C1 segment of cervical spinal cord (tissue), 14 donors: ENCODE measurements at places on chromosomes 12 and 14.

GRCh38 chr14:89202413-89203190 is 214.4 kb downstream of the FOXN3 start:
- no peak for DNase-seq

GRCh38 chr12:55806982-55807381 is 10.5 kb downstream of the SARNP start:
- no peak for DNase-seq

- DNase-seq = no peak
These were observed 622.3 kb downstream of the C12orf50 start for GRCh38 chr12:87406926-87407325.

GRCh38 chr14:58662759-58663158 is 25.0 kb downstream of the DACT1 start:
- no peak for DNase-seq

GRCh38 chr12:57576613-57577160 is 14.3 kb upstream of the PIP4K2C start:
- no peak for DNase-seq

- DNase-seq = no peak
These were observed 316.0 kb downstream of the RAD51B start for GRCh38 chr14:68135566-68135965.

- no peak for DNase-seq
These were observed 74.7 kb downstream of the NIN start for GRCh38 chr14:50756300-50756699.

GRCh38 chr14:39069923-39070322 is 33.1 kb downstream of the SEC23A start:
- no peak for DNase-seq

DNA sequence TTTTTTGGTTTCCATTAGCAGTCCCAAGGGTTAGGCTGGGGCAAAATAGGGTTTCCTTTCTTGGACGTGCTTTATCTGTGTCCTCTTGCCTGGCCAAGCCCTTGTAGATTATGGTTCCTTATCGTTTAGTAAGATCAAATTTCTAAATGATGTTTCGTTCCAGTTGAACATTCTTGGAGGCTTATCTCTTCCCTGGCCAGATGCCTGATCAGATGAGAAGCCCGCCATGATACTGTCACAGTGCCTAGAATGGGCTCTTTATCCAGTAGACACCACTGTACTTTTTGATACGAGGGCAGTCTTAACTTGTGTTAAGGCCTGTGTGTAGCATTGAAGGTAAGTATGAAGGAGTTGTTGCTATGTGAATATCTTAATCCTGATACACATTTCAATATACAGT is 76.1 kb upstream of the TMEM263 start:
- DNase-seq = no peak

GRCh38 chr12:117161460-117162166 is 28.7 kb downstream of the FBXO21 start:
- no peak for DNase-seq

GRCh38 chr14:35346738-35347322 is 54.6 kb downstream of the PSMA6 start:
- no peak for DNase-seq

DNA sequence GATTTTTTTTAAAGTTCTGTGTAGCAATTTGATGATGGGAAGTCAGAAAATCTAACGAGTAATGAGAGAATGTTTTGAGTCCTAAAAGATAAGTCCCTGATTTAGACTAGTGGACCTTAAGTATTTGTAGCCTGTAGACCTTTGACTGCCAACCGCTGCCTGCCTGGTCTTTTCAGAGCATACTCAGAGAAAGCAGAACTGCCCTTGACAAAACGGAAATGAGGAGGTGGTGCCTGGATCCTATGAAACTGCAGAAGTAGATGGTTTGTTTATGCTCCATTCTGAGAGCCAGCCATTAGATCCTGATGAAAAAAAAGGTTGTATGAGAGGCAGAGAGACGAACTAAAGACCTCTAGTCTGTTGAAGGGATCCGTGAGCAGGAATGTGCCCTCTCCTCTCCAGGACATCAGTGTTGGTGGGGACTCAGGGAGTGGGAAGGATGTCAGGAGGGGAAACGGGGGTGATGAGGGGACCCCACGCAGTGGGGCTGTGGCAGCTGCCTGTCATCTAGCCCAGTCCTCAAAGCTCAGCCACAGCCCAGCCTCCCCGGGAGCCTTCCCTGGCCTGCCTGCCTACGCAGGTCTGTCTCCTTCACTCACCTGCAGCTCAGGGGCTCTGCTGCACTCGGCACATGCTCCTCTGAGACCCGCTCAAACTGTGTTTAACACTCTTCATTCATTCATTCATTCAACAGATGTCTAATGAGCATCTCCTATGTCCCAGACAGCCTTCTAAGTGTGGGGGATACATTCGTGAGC is 447.5 kb downstream of the AACS start:
- DNase-seq = no peak

DNA sequence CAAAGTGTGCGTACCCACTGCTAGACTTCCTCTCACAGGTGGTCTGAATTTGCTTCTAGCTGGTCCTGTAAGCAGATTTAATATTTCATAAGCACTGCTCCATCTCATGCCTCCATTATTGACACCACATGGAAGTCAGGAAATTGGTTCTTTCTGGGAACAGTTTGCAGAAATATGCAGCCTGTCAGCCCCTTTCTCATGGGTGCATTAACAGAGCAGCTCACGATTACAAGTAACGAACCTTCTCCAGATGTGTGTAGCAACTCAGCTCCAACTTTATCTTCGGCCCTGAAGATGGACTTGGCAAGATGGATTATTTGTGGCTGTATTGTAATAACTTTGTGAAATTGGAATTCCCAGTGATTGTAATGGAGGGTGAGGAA is 214.5 kb upstream of the DDHD1 start:
- DNase-seq = no peak

- DNase-seq = no peak
These were observed 5.9 kb downstream of the NXPH4 start for GRCh38 chr12:57222286-57223190.

DNA sequence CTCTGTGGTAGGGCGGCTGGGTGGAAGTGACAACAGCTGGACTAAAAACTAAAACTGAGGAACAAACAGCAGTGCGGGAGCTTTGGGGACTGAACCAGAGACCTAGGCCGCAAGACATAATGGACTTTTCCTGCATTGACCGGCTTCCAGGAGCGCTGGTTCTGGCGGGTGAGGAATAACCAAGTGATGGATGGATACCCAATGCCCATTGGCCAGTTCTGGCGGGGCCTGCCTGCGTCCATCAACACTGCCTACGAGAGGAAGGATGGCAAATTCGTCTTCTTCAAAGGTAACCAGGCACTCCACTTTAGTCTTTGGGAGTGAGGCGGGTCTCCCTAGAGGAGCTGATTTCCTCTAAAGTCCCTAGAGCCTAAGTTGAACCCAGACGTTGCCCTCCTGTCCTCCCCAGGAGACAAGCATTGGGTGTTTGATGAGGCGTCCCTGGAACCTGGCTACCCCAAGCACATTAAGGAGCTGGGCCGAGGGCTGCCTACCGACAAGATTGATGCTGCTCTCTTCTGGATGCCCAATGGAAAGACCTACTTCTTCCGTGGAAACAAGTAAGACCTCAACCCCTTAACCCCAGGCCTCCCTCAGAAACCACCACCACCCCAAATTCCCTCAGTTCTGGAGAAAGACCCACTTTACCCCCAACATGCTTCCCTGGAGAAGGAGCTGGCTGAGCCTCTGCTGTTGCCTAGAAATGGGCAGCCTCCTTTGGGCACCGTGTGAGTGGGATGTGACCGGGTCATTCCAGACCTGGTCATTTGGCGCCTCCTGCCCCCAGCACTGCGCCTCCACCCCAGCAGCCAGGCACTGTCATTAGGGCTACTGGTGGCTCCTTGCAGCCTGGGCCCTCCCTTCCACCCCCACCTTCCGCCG is 8.1 kb downstream of the MMP14 start:
- DNase-seq = no peak

DNA sequence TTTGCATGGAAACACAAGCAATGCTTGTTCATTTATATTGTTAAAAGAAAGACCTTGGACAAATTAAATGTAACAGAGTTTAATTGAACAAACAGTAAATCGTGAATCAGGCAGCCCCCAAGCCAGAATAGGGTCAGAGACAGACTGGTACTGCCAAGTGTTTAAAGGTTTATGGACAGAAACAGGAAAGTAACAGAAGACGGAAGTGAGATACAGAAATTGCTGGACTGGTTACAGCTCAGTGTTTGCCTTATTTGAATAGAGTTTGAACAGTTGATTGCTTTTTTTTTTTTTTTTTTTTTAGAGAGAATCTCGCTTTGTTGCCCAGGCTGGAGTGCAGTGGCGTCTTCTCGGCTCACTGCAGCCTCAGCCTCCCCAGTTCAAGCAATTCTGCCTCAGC is 50.3 kb downstream of the DAO start:
- DNase-seq = no peak

DNA sequence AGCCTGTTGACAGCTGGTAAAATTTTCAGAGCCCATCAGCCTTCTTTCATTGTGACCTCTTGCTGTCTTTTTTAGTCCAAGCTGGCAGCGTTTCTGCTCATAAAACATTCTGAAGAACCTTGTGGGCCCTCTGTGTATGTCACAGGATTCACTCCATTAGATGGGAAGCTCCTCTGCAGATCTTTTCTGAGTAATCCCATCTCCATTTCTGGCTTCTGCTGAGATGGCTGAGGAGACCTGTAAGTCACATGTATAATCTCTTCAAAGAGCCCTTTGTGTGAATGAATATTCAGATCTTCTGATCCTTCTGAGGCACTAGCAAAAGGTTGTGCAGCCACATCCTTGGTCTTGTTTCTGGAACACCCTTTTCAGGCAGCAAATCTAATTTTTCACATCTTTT is 2.8 kb downstream of the RXYLT1 start:
- DNase-seq = no peak

DNA sequence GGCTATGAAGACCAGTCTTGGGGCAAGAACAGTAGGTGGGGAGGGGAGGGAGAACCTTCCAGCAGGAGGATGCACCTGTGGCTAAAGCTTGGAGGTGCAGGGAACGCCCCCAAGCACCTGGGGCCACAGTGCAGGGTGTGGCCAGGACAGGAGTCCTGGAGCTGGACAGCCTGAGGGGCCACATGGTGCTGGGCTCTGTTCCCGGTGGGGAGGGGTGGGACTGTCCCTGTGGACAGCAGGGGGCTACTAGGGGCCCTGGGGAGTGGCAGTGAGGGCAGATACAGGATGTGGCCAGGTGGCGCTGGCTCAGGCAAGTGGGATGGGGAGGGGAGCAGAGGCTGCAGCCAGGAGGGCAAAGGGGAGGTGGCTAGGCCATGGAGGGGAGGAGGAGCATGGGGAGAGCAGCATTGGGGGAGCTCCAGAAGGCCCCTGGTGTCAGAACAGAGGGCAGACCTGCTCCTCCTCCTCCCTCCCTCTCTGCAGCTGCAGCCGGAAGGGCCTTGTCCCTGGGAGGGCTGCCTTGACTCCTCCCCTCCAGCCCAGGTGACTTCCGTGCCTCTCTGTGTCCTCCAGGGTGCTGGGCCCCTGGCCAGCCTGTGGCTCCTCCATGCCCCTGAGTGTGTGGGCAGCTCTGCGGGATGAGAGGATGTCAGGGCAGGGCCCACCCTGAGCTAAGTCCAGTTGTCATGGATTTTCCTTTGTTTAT is 68.4 kb upstream of the DLK1 start:
- DNase-seq = no peak

GRCh38 chr12:20931894-20932293 is 121.4 kb downstream of the SLCO1B3 start:
- DNase-seq = no peak

- no peak for DNase-seq
These were observed 171.3 kb downstream of the TMTC2 start for GRCh38 chr12:82857911-82858533.

DNA sequence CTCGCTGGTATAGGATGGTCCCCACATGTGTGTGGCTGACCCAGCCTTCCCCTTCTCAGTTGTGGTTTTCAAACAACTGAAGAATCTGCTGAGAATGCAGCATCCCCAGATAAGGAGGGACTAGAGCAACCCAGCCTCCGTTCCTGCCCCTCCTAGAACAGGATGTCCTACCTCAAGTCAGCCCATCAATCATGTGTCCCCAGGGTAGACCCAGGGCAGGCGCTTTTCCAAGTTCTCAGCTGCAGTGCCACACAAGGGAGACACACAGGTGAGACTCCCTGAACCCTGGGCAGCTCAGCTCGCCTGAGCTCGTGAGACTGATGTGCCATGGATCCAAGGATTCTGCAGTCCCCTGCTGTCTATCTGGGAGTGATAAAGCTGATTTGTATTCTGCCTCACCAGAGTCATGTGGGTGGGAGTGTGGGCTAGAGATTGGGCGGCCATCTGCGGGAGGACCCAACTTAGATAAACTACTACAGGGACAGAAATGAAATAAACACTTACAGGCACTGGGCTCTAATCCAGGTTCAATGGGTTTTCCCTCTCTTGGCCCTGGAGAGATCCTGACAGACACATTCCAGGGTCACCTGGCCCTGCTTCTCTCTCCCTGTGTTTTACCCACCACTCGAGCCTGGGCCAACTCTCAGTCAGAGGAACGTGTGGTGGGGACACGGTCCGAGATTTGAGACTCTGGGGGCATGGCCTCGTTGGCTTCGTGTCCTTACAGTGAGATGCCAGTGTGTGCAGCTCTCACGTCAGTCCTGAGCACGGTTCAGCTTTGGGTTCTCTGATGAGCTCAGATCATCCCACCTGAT is 303.5 kb upstream of the SFSWAP start:
- DNase-seq = no peak

DNA sequence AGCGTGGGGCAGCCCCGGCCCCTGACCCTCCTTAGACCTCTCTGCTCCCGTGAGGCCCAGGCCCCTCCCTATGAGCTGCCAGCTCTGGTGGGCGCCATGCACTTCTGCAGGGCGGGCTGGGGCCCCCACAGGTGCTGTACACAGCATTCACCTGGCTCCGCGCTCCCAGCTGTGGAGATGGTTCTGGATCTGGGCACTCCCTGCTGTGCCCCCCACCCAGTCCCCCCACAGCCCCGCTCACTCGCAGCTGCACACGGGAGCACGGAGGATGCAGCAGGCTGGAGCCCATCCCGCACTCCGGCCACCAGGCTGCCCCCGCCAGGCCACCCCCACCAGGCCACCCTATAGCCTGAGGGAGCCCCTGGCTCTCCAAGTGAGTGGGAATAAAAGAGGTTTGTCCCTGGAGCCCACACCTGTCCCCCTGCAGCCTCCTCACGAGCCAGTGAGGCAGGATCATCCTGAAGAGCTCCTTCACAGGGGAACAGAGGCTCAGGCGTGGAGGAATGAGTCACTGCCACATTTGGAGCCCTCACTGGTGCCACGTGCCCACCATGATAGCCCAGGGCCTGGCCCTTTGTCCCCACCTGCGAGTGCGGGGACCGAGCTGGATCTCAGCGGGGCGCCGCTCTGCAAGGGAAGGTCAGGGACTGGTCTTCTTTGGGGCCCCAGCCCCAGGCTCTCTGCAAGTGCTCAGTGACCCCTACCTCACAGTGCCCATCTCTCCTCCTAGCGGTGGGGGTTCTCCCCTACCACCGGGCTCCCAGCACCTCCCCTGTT is 1.9 kb downstream of the ADSS1 start:
- DNase-seq = no peak

GRCh38 chr14:35189422-35189821 is 67.1 kb downstream of the PRORP start:
- DNase-seq = no peak
